NCI-H524 (cell line): ENCODE measurements at places on chromosomes 3 and 15.
A peak's percentile ranks its signal among the peaks of the same experiment; 100 is the strongest.

DNA sequence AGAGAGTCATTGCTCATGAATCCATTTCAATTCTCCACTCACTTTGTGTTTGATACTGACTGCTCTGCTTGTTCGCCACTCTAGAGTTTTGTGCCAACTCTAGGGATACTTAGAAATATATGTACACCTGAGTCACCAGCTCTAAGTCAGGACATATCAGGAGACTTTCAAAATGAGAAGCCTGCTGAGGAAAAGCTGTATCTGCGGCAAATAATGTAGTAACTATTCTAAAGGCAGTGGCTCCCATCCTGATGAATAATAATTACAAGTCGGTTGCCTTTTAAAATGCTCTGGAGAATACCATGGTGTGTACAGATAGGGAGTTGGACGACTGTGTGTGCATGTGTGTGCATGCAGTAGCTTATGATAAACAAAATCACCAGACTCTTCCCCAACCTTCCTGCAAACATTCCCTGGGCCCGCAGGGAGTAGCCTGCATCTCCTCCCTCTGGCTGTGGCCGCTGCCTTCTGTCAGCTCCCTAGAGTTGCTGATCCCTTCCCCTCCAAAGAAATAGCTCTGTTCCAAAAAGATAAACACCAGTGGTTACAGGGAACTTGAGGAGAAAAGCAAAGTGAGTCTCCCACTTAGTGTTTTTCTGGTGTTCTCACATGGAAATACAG is 346.3 kb upstream of the UMPS start:
- DNase-seq: no peak

- peak; percentile 79 for DNase-seq
Measured at GRCh38 chr15:76330080-76330680, 6.4 kb upstream of the ISL2 start.

GRCh38 chr3:30644615-30645014 is 38.2 kb downstream of the TGFBR2 start:
- no peak for DNase-seq

- no peak for DNase-seq
Measured at GRCh38 chr15:60128000-60128376, 123.9 kb downstream of the FOXB1 start.

GRCh38 chr3:64651741-64652241 is 36.0 kb downstream of the ADAMTS9 start:
- DNase-seq: no peak

DNA sequence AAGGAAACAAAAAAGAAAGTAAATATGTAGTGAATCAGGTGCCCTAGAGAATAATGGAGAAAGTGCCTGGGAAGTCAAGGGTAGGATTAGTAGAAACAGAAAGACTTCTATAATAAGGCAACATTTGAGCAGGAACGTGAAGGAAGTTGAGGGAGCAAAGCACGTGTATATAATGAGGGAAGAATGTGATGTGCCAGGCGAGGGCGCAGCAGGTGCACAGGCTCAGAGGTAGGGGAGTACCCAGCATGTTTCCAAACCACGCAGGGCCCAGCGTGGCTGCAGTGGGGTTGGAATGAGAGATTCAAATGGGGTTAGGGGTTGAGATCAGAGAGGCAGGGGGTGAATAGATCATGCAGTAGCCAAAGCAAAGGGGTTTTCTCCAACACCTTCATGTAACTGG is 91.9 kb upstream of the VGLL4 start:
- DNase-seq: no peak

DNA sequence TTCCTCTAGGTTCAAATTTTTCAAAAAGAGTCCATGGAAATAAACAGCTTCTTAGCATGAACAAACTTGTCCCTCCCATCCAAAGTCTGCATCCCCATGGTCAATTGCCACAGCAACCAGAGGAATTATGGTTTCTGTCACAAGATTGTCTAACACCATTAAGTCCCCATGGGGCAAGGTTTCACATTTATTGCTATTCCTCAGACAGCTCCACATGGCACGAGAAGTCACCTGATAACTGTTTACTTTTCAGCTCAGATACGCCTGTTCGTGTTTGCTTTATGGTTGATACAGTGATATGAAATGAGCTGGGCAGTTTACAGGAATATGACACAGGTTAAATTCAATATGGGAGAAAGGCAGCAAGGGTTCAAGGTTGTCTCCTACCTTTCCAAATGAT is 37.9 kb upstream of the MUC13 start:
- DNase-seq: no peak

- DNase-seq: no peak
Measured at GRCh38 chr3:127066635-127067034, 83.7 kb downstream of the PLXNA1 start.

DNA sequence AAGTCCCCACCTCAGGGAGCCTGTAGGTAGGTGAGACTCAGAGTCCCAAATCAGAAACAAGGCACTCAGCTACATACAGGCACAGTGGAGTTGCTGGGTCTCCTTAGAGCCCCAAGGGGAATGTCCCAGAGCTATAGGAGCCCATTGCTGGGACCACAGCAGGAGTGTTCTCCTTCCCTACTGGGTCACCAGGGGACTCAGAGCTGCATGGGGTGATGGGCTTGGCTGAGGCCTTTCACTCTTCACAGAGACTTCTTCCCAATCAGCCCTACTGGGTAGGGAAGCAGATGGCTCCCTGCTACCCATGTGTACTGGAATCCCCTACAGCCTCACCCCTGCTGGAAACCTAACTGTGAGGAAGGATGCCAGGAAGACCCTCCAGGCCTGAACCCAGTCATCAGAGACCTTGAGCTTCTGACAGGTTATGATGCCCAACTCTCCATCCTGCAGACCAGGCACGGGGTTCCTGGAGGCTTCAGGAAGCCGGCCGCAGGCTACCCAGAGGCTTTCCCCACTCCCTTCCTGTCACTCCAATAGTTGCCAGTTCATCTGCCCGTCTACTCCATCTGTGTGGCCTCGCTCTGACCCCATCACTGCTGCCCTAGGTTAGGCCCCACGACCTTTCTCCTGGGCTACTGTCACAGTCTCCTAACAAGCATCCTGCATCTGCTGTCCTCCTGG is 24.0 kb downstream of the RASGRF1 start:
- DNase-seq: no peak

DNA sequence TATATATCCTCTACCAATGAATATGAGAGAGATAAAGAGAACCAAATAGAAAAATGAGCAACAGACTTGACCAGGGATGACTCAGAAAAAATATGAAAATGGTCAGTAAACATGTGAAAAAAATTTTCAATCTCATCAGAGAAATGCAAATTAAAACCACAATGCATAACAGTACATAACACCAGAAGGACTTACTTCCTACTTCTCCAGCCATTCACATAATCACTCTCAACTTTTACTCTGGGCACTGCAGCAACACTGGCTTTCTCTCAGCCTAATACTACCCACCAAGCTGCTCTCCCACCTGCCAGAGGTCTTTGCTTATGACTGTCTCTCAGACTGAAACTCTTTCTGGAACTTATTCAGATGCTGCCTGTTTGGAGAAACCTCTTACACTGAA is 49.4 kb downstream of the DPH6 start:
- DNase-seq: no peak

DNA sequence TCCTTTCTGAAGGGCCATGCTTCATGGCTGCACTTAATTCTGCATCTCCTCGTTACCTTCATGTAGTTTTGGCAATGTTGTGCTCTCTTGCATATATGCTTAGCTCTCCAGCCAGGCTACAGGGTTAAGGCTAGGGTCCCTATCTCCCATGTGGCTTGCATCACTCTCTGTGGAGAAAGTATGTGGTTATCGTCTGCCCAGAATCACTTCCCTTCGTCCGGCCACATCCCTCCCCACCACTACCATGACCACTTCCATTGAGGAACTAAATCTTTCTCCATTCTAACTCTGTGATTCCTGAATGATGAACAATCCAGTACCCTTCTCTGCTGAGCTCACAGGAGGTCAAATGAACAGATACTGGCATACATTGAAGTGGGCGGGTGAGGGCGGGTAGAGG is 34.0 kb downstream of the WWTR1 start:
- DNase-seq: no peak

- no peak for DNase-seq
Measured at GRCh38 chr3:87120236-87120635, 106.9 kb upstream of the CHMP2B start.

DNA sequence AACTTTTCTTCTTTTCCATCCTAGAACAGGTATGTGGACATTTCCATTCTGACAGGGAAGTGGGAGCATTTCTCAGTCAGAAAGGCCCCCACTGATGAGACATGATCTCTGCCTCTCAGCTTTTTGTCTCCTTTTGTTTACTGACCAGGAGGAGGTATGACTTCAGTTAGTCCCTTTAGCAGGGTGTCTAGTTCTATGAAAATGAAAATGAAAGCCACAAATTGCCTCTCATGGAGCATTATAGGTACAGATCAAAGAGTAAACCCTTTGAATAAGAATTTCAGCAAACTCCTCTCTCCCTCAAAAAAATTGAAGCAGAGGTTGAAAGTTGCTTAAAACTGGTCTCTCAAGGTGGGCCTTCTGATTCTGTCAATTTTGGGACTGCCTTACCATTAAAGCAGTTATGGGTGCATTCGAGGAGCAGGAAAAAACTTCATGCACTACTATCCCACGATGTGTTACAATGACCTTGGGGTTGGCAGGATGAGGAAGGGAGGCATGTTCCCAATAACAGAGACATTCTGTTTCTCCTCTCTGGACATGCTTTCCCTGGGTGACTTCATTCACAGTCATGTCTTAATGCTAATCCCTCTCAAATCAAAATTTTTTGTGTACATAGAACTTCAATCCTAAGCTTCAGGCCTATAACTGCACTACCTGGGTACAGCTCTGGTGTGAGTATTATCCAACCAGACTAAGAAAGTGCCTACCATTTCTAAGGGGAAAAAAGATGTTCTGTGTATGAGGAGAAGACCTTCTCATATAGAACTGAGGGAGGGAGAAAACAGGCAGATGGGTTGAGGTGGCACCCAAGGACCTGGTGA is 50.6 kb upstream of the TBC1D23 start:
- no peak for DNase-seq

DNA sequence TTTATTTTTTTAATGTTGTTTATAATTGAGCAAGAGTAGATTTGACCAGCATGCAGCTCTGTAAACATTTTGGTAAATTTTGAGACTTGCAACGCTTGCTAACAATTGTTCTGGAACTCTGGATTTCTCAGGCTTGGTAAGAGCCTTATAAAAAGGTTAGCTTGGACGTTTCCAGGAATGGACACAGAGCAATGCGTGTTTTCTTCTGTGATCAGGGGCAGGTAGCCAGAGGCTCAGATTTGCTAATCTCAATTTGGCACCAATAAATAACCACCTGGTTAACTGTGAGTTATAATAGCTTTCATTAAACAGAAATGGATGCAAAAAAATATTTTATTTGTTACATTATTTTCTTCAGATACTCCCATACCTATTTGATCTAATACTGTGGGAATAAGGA is 39.8 kb downstream of the CADM2 start:
- no peak for DNase-seq

GRCh38 chr3:43512754-43513404 is 108.9 kb downstream of the ANO10 start:
- no peak for DNase-seq

DNA sequence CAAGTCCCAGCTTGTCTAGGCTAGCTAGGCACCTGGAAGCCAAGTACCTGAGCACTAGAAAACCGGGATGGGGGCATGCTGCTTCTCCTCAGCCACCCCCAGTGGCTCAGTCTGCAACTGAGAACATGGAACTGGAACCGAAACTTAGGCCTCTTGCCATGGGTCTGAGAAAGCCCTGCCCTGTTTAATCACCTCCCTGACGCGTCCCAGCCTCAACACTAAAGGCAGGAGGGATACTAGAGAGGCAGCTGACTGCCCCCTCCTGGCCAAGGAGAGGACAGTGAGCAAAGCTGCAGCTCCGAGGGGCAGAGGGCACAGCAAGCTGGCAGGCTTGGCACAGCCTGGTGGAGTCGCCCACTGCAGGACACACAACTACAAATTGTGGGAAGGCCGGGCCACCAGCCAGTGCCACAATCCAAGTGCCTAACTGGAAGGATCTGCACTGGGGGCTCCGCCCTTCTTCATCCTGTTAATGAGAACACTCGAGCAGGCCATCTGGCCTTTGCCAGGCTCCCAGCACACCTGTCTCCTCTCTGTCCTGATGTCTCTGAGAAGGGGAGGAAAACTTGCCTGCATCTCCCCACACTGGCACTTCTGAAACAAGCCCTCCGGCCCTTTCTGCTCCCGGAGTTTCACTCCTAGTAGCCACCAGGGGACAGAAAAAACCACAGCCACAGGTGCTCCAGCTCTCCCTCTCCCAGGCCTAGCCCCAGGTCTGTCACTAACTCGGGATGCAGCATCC is 53.7 kb downstream of the BDH1 start:
- peak; percentile 100 for DNase-seq
